ENCODE measurements at places on chromosomes 6 and 20. TPM values are rescaled to one million over a fixed set of nuclear protein-coding genes. Genes with fewer than 3 reads are reported as not detected.

- no peak for DNase-seq
These were observed 379.7 kb downstream of the BMP2 start for GRCh38 chr20:7147220-7147601.

HLA-F gene
- 27.2 TPM for total RNA-seq

- no peak for DNase-seq
These were observed 28.3 kb upstream of the OCSTAMP start for GRCh38 chr20:46578745-46579144.

DNA sequence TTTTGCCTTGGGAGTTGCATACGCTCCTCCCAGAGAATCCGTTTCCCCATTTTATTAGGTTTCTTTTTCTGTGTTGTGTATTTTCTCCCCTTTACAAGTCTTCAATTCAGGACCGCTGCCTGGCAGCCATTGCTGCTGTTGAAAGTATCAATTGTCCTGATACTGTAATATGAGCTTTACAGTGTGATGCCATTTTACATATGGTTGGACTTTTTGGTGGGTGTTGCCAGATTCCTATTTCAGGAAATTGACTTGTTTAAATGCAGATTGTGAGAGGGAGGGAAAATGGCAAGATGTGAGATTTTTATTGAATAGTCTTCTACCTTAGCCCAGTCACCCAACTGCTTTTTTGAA, 1.2 kb downstream of the PANK2 start:
- no peak for DNase-seq

TRIM39 gene
- total RNA-seq: 6.2 TPM

GRCh38 chr6:127518191-127518709, 885 bp downstream of the MTCL3 start:
- no peak for DNase-seq

SLC2A10 gene
- total RNA-seq: 2.6 TPM

DNA sequence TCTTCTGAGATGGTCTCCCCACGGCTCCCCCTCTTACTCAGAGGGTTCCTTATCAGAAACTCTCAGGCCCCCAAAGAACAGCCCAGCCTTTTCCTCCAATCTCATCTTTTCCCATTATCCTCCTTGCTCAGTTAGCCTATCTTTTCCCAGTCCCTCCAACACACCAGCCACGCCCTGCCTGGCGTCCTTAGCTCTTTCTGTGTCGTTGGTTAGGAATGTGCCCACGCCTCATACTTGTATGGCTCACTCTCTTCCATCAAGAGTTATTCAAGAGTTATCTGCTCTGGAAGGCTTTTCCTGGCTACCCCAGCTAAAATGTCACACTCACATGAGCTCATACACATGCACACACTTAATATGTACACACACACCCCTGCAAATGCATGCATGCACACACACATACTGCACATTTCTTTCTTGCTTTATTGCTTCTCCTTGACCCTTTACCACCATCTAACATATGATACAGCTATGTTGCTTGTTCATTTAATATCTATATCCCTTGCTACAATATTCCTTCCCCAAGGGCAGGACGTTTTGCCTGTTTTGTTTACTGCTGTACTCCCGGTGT, 37.6 kb downstream of the SLC2A10 start:
- no peak for DNase-seq

DNA sequence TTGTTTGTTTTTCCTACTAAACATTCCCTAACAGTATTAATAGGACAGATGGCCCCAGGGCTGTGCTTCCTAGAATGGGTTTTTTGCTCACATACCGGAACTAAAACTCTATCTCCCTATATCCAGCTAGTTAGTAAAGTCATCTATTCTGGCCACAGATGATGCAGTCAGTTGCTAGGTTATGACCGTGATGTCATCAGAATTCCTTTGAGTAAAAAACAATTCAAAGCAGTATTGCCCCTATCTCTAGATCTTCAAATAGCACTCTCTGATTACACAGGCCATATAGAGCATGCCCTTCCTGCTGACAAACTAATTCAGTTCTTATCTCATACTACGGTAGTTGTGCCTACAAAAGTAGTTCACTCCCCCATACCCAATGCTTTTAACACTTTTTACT, 17.9 kb upstream of the ZNF451 start:
- no peak for DNase-seq

DNA sequence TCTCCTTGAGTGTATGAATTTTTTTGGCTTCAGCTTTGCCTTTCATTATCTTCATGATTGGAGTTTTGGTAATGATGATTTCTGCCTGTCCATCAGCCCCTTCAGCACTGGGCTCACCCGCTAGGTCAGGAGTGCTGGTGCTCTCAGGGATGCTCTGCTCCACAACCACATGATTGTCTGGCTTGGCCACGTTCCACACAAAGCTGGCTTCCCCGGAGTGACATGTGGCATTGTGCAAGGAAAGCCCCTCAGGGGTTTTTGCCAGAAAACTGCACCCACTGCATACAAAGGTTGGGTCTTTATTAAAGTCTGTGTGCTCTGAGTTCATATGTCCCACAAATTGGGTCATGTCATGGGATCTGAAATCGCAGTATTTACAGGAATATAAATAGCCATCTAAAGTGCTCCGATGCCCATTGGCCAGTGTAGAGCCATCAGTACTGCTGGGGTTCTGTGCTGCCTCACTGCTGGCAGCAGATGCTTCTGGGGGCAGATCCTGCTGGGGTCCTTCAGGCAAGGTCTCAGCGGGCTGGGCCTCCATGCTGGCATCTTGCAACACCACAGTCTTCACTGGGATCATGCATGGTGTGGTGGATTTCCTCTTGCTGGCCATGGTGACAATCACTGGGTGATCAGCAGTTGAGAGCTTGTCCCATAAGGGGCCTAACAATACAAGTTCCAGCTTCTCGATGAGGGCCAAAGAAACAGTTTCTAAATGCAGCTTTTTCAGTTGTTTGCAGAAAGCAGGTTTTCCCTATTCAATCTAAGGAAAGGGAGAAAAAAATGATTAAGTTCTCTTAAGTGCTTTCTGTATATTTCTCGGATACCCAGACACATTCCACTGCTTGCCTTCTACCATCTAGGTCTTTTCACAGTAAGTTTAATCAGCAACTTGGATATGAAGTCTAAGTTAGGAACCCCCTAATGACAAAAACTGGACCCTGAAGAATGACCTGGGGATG, 67.2 kb downstream of the PLCG1 start:
- DNase-seq: no peak

GRCh38 chr6:137795501-137795900, 71.6 kb upstream of the TNFAIP3 start:
- no peak for DNase-seq

Data from Right ventricle myocardium superior (tissue), 1 donor.